ENCODE measurements at places on chromosomes 16 and 17. TPM values are rescaled to one million over a fixed set of nuclear protein-coding genes. Genes with fewer than 3 reads are reported as not detected.

EPOP gene
- 2.4 TPM for total RNA-seq

KCNJ2 gene
- 0.22 TPM for total RNA-seq

MRC2 gene
- total RNA-seq = 50.4 TPM

GRCh38 chr17:75241996-75242460, 19.4 kb downstream of the GGA3 start:
- DNase-seq = no peak

GRCh38 chr17:45135978-45136791, 698 bp downstream of the ACBD4 start:
- DNase-seq = no peak

DNA sequence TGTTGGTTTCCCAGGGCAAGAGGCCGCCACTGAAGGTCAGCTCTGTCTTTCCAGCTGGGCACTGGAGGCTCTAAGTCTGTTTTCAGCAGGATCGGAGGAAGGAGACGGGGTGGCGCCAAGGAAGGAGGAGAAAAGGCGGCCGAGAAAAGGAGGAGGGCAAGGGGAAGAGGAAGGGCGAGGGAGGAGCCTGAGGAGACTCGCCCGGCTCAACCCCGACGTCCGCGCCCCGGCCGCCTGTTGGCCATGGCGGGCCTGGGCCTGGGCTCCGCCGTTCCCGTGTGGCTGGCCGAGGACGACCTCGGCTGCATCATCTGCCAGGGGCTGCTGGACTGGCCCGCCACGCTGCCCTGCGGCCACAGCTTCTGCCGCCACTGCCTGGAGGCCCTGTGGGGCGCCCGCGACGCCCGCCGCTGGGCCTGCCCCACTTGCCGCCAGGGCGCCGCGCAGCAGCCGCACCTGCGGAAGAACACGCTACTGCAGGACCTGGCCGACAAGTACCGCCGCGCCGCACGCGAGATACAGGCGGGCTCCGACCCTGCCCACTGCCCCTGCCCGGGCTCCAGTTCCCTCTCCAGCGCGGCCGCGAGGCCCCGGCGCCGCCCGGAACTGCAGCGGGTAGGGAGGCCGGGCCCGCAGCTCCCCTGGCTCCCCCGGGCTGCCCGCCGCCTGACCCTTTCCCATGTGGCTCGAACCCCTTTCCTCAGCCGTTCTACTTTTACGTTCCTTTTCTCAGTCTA, at the start of gene RNF135:
Gene RNF135, plus strand, starts transcription at position 209 of the 737 bp plus-strand sequence. Its CDS starts 35 bp downstream, at position 244.
- no peak for DNase-seq

DNA sequence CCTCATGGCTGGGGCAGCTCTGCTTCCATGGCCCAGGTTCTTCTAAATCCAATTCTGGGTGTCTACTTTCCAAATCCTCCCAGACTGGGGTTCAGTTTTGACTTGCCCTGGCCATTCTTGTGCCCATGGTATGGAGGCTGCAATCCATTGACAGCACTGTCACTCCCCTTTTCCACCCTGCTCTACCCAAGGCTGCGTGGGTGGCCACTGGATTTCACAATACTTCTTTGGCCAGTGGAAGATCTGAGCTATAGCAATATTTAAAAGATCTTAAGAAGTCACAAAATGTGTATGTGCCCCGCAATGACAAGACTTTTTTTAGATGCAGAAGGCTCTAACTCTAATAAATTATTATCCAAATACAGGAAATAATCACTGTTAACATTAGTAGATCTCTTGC, 329.4 kb upstream of the CCL2 start:
- DNase-seq = no peak

- DNase-seq = no peak
Measured at GRCh38 chr16:31050280-31051030, 17.1 kb downstream of the STX4 start.

- no peak for DNase-seq
Measured at GRCh38 chr17:60174035-60174434, 24.3 kb downstream of the CA4 start.

Data from epithelial cell of proximal tubule (primary cell).